Left renal pelvis (tissue), 4 donors: ENCODE measurements at places on chromosomes 11 and 22. TPM values are rescaled to one million over a fixed set of nuclear protein-coding genes. Genes with fewer than 3 reads are reported as not detected.
A peak's percentile ranks its signal among the peaks of the same experiment; 100 is the strongest.

- DNase-seq = no peak
These were observed 3.9 kb upstream of the LMO2 start for GRCh38 chr11:33895752-33896137.

The SYT12 gene
- 0.18 TPM for polyA plus RNA-seq

DNA sequence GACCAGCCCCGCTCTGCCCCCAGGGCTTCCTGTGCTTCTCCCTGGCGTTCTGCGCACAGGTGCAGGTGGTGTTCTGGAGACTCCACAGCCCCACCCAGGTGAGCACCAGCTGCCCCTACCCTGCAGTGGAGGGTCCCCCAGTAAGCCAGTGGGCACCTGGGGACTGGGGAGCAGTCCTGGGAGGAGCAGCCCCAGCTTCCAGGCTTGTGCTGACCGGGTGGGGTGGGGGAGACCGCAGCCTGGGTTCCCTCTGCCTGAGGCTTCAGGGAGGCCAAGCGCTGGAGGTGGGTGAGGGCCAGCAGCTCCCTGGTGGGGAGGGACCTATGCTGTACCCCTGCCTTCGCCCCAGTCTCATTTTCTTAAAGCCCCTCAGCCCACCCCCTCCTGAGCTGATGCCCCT is 6.9 kb downstream of the TSPAN32 start:
- no peak for DNase-seq

The BAIAP2L2 gene
- 1.3 TPM for polyA plus RNA-seq

GRCh38 chr11:77547863-77548551 is 41.7 kb upstream of the AQP11 start:
- DNase-seq = peak; percentile 35

The P2RX3 gene
- polyA plus RNA-seq = 14.4 TPM

The LRRC75B gene
- polyA plus RNA-seq = 32.9 TPM

DNA sequence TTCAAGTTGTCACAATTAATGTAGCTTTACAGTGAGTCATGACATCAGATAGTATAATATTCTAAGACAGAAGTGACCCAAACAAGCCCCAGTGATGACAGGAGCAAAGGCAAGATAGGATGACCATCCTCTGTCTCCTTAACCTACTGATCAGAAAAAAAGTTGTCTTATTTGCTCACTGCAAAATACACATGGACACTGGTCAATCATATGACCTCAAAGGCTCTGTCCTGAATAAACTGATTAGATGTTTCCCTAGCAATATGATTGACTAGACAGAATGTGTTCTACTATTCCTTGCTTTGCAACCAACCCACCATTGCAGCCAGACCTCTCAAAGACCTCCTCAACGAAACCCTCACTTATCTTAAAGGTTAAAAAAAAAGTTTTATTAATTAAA is 117.4 kb downstream of the SYN3 start:
- no peak for DNase-seq

- DNase-seq = no peak
These were observed 19.9 kb downstream of the TEAD1 start for GRCh38 chr11:12694183-12694531.

GRCh38 chr11:17498475-17498874 is 21.8 kb upstream of the ABCC8 start:
- no peak for DNase-seq

GRCh38 chr11:13761250-13761649 is 92.8 kb downstream of the FAR1 start:
- no peak for DNase-seq

The LYVE1 gene
- 89.6 TPM for polyA plus RNA-seq
